ENCODE measurements at places on chromosomes 5 and 9. TPM values are rescaled to one million over a fixed set of nuclear protein-coding genes. Genes with fewer than 3 reads are reported as not detected.

The FAT2 gene
- total RNA-seq = not detected

The ESM1 gene
- not detected for total RNA-seq

The NKD2 gene
- 0.83 TPM for total RNA-seq

The GAS1 gene
- total RNA-seq = 10.7 TPM

The BARHL1 gene
- not detected for total RNA-seq

The AQP7 gene
- 18.2 TPM for total RNA-seq

The PCA3 gene
- not detected for total RNA-seq

The IFNK gene
- total RNA-seq = not detected

The DPM2 gene
- 11.9 TPM for total RNA-seq

The PHF2 gene
- total RNA-seq = 20.7 TPM

The RLN1 gene
- not detected for total RNA-seq

The NMUR2 gene
- not detected for total RNA-seq

Data from psoas muscle (tissue), 8 donors.